ENCODE measurements at places on chromosomes 16 and 17.

- DNase-seq: no peak
Measured at GRCh38 chr17:31824766-31825360, 34.2 kb downstream of the COPRS start.

DNA sequence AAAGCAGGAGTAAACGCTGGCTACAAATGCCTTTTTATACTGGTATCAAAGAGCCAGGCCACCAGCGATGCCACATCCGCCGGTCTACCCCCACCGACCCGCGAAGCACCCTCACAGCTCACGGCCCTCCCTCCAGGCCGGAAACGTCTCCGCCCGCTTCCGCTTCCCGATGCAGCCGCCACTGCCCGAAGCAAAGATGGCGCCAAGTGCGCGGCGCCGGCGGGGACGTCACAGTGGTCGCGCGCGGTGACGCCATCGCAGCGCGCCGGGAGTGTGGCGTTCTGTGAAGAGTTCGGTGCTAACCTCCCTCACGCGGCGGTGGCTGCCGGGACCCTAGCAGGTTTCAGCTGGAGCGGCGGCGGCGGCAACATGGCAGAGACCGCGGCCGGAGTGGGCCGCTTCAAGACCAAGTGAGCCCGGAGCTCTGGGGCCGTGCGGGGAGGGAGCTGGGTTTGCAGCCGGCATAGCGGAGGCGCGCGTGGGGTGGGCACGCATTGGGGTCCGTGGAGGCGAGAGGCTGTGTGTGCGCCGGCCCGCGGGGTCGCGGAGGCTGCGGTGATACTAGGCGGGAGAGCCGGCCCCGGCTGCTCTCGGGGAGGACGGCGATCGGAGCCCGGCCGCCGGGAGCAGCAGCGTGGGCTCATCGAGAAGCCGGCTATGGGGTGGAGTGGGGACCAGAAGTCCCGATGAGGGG, at the start of gene TBL3:
TBL3 (plus strand) TSS at position 258 of the 694 bp plus-strand sequence; CDS start at position 370, 112 bp downstream.
- peak; percentile 95 for DNase-seq

- DNase-seq: no peak
Measured at GRCh38 chr16:1433756-1434155, 2.9 kb downstream of the PERCC1 start.

DNA sequence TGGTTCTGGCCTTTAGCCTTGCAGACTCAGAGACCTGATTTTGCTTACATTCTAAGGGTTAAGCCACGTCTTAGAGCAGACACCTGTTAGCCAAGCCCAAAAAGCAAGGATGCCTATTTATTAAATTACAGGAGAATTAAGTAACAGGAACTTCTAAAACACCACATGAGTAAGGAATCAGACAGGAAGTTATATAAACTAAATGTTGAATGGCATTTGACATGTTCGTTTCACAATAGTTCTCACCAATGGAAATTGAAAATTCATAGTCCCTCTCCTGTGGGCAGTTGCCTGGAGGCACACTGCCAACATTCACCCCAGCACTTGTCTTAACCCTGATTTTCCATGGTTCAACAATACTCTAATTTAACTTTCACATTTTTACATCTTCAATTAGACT, 9.0 kb downstream of the KRTAP9-7 start:
- DNase-seq: peak; percentile 0

GRCh38 chr17:67490471-67490870, 113.4 kb downstream of the PITPNC1 start:
- no peak for DNase-seq

DNA sequence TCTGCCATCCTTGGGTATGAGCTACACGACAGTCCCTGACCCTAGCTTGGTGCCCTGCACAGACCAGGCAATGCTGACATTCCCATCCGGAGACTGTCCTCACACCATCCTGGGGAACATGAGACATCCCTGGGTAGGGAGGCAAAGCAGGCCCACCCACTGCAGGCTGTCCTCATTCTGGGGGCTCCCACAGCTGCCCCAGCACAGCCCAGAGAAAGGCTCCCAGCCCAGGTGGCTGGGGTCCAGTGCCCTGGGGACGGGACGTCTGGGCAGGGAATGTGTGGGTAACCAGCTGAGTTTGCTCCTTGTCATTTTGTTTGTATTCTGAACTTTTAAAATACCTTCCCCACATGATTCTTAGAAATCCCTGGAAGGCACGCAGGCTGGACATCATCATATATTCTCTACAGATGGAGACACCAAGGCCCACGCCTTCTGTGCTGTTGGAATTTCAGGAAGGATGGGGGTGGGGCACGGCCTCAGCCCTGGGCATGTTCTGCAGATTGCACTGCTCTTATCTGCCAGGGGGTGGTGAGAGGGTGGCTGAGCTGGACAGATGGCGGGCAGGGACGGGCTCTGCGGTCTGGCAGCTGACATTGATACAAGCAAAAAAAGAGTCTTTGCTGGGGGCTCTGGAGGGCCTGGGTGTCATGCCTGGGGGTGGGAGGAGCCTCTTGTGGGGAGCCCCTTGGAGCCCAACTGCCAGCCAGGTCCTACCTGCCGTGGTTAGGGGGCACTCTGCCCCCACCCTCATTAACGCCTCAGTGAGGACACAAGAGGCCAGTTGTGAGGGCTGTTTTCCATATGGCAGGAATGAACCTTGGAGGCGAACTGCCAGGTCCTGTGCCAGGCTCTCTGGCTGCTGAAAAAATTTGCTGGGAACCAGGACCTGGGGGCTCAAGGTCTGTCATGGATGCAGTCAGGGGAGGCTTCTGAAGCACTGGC, 28.4 kb downstream of the LRRC75A start:
- DNase-seq: no peak

- DNase-seq: no peak
Measured at GRCh38 chr16:76835339-76835738, 355.7 kb upstream of the MON1B start.

DNA sequence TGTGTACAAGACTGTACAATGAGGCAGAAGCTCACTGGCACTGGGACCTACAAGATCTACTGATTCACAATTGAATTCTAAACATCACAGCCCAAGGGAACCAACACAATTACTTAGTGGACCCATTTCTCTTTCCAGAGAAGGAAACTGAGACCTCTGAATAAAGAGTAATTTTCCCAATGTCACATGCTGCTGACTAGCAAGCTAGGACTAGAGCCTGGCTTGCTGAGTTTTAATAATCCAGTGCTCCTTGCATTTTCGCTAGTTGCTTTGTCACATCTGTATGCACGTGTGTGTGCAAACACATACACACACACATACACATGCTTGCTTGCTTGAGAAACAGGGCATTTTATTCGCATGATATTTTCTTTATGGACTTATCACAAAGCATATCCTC, 3.9 kb upstream of the LPO start:
- DNase-seq: no peak

DNA sequence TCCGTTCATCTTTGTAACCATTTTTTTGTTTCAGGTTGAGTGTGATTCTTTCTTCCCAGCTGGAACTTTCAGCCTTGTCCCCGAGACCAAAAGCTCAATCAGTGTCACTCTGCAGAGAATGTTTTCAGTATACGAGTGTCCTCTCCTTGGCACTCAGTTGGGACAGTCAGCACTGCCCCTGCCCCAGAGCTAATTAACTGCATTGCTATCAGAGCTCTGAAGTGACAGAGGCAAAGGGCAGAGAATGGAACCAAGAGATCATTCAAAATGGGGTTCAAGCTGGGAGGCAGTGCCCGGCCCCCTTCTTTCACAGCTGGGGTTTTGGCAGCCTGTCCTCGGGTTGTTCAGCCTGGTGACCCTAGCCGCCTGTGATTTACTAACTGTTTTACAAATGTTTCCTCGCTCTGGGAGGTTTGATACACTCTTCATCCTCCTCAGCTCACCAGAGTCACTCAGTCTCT, 195.9 kb upstream of the TBX2 start:
- DNase-seq: peak; percentile 5

- DNase-seq: no peak
Measured at GRCh38 chr17:28972437-28972836, 21.1 kb upstream of the PHF12 start.

DNA sequence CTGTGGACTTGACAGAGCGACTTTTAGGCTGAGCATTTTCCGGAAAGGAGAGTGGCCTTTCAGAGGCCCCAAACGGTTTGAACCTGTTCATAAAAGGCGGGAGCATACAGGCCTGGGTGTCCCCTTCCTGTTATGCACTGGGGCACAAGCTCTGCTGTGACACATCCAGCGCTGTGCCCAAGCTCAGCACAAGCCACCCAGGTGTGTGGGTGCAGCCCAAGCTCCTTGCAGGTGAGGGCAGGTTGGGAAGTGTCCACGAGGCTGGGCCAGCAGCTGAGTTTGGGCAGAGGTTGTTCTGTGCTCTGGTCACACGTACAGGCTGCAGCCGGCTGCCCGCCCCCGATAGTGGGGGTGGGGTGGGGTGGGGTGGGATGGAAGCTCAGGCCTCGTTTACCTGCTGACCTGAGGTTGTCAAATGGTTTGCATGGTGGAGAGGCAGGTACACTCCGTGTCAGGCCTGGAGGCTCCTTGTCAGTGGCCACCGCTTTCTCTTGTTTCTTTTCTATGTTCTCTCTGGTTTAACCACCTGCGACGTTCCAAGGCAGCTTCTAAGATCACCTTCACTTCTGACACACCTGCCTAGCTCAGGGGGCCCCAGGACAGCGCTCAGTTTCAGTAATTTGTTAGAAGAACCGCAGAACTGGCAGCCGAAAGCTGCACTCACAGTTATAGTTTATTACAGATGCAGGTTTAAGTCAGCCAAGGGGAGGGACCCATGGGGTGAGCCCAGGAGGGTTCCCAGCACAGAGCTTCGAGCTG, 194.7 kb upstream of the CIBAR2 start:
- DNase-seq: no peak

GRCh38 chr17:57677858-57678257, 67.2 kb downstream of the CCDC182 start:
- no peak for DNase-seq

DNA sequence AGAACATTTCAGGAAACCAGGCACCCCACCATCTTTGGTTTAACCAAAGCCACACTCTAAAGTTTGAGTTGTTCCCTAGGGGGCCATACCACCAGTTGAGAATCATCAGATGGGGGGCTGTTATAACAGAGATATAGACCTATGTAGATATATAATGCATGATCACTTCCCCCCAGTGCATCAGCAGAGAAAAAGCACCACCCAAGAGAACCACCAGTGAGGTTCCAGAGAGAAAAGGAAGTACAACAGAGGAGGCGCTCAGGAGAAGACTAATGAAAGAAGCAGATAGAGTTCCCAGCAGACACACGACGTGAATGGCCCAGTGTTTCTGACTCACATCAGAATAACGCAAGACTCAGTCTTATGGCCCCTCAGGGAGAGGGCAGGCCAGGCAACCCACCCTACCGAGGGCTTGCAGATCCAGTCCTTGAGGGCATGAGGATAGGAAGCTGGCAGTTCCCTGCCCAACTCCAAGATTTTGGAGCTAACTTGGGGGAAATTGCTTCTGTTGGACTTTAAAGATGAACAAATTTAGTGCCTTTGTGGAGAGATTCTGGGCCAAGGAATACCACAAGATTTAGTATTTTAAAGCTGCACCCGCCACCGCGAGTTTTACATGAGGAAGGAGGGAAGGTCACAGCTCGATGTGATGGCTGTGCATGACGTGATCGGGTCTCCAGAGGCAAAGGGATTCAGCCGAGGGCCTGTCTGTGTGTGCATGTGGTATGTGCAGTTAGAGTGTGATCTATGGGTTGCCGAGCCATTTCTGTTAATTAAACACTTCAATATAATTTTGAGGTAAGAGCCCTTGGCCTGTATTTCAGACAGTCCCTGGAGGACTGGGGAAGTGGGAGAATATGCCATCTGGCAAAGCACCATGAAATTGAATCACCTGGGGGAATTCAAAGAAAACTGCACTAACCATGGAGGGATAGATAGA, 53.1 kb downstream of the AIPL1 start:
- DNase-seq: no peak

- DNase-seq: no peak
Measured at GRCh38 chr16:82657239-82657638, 30.5 kb downstream of the CDH13 start.

DNA sequence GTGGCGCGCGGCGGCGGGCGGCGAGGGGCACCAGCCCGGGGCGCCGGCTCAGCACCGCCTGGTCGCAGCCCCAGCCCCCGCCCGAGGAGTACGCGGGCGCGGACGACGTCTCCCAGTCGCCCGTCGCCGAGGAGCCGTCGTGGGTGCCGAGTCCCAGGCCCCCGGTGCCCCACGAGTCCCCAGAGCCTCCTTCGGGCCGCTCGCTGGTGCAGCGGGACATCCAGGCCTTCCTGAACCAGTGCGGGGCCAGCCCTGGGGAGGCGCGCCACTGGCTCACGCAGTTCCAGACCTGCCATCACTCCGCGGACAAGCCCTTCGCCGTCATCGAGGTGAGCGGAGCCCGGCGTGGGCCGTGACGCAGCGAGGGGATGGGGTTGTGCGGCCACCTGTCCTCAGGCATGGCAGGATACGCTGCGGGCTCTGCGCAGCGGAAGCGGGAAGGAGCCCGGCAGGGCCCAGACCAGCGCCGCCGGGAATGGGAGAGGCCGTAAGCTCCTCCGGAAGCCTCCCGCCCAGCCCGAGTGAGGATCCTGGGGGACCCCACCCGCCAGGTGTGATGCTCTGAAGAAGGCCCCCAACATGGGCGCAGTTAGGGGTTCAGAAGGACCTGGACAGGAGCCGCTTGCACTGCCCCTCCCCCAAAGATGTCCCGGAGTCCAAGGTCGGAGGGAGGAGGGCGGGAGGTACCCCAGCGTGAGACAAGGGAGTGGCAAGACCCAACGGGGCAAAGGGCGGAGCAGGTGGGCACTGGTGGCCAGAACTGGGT, 522 bp downstream of the NAGS start:
- DNase-seq: no peak

DNA sequence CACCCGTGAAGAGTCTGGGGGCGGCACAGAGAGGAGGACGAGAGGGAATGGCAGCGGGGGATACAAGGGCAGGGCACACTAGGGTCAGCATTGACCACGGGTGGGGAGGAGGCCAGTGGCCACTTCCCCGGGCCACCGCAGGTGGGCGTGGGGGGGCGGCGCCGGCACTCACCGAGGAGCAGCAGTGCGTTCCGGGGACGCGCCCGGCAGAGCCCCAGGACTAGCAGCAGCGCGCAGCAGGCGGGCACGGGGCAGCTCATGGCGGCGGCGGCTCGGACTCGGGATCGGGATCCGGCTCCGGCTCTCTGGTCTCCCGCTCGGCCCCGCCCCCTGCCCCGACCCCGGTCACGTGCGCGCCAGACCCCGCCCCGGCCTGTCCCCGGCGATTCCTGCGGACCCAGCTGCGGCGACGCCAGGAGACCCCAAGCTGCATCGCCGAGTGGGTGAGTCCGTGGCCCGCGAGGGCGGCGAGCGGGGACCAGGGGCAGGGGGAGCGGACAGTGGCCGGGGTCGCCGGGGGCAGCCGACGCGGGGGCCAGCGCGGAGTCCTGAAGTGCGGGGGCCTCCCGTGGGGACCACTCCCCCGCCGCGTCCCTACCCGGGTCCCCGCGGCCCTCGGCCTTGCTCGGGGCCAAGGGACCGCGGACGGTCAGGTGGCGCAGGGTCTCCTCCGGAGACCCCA, at the start of the genes SGSH and SLC26A11:
SGSH (minus strand) TSS at position 280 of the 682 bp plus-strand sequence; CDS start at position 260, 20 bp downstream.
SLC26A11 (plus strand) TSS at position 374 of the 682 bp plus-strand sequence. CDS start 1,134 bp downstream, outside the sequence.
- DNase-seq: peak; percentile 67

DNA sequence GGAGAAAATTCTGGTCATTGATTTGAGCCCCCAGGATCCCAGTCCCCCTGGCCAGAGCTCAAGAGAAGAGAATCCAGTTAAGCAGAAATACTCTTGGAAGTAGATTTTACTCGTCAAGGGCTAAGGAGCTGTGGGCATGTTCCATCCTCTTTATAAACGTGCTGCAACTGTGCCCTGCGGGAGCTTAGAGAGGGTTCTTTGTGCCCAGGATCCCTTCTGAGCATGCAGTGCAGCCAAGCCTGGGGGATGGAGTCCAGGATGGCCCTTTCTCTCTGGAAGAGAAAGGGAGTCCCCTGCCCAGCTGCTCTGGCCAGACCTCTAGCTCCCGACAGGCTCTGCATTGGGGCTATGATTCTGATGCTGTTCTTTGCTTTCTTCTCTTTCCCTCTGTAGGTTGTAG, 9.5 kb upstream of the LGALS9 start:
- DNase-seq: peak; percentile 58

Measured in Ammon's horn (tissue), 1 donor.